ENCODE measurements at places on chromosomes 16 and 17. TPM values are rescaled to one million over a fixed set of nuclear protein-coding genes. Genes with fewer than 3 reads are reported as not detected.
A peak's percentile ranks its signal among the peaks of the same experiment; 100 is the strongest.

DNA sequence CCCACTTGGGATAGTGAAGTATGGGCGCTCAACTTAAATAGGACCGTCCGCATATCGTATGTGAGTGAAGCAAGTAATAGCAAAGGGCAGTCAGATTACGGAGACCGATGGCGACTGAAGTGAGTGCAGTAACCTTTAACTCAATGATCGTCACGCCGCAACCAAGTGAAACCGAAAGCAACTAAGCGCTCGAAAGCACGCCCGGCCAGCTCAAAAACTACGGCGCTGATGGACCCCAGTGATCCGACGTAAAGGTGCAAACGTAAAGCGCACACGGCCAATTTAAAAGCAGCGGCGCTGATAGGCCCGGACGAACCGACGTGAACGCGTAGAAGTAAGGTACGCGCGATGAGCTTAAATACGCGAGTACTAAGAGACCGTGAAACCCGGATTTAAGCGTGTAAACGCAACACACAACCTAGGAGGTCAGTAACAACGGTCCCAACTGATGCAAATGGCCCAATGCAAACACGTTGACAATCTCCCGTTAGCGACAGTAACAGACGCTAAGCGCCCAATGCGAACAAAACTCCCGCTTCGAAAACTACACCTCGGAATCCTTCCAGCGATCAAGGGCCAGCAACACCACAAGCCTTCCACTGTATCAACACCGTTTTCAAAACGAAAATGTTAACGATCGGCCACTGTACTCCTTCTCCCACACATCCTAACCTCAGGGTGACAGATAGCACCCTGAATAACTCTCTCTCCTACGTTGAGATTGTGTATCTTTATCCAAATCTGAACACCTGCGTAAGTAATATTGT, 37.9 kb upstream of the ARL4D start:
- peak; percentile 100 for DNase-seq

DNA sequence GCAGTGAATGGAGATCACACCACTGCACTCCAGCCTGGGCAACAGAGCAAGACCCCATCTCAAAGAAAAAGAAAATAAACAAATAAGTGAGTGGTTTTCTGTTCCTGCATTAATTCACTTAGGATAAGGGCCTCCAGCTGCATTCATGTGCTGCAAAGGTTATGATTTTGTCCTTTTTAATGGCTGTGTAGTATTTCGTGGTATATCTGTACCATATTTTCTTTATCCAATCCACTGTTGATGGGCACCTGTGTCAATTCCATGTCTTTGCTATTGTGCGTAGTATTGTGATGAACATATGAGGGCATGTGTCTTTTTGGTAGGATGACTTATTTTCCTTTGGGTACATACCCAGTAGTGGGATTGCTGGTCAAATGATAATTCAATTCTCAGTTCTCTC, 33.9 kb downstream of the SLC5A11 start:
- no peak for DNase-seq

DNA sequence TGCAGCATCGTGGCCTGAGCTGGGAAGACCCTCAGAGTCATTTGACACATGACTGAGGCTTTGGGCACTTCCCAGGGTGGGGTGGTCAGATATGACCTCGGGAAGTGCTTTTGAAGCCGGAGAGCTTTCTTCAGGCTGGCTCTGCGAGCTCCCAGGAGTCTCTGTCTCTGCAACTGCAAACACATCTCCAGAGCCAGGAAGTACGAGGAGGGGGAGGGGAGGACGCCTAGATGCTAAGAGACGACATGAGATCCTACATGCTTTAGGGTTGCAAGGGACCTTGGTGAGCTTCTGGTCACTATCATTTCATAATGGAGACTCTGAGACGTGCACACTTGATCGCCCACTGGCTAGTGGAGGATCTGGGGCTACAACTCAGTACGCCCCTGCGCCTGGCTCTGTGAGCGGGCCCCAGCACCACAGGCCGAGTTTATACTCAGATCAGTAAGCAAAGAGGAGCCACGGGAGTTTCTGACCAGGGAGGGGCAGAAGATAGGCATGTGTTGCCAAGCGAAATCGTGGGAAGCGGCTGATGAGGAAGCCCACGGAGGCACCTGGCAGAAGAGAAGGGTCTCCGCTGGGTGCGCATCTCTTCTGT, 527 bp upstream of the MGAT5B start:
- peak; percentile 16 for DNase-seq

DNA sequence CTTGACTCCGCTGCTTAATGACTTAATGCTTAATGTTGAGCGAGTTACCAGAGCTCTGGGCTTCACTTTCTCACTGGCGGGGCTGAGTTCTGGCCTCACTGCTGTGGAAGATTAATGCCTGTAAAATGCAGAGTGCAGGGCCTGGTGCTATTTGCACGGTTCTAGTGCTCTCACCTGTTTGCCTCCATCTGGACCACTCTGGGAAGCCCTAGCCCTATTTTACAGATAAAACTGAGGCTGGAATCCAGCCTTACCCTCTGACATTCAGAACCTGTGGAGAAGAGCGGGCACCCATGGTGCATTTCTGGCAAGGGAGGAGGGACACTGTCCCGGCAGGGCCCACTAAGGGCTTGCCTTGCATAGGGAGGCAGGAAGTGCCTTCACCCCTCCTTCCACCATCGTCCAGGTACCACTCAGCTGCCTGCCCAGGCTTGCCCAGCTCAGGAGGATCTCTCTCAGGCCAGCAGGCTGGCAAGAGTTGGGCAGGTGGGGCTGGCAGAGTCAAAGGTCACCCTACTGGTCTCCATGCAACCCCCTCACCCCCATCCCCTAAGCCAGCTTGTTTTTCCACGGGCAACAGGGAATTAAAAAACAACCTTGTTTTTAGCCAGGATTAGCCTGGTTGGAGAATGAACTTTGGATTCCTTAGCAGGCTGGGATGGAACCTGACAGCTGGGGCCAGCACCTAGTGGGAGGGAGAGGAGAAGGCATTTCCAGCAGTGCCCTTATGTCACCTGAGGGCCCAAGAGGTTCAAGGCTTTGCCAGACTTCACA, 4.1 kb upstream of the UBALD1 start:
- DNase-seq = peak; percentile 56

DNA sequence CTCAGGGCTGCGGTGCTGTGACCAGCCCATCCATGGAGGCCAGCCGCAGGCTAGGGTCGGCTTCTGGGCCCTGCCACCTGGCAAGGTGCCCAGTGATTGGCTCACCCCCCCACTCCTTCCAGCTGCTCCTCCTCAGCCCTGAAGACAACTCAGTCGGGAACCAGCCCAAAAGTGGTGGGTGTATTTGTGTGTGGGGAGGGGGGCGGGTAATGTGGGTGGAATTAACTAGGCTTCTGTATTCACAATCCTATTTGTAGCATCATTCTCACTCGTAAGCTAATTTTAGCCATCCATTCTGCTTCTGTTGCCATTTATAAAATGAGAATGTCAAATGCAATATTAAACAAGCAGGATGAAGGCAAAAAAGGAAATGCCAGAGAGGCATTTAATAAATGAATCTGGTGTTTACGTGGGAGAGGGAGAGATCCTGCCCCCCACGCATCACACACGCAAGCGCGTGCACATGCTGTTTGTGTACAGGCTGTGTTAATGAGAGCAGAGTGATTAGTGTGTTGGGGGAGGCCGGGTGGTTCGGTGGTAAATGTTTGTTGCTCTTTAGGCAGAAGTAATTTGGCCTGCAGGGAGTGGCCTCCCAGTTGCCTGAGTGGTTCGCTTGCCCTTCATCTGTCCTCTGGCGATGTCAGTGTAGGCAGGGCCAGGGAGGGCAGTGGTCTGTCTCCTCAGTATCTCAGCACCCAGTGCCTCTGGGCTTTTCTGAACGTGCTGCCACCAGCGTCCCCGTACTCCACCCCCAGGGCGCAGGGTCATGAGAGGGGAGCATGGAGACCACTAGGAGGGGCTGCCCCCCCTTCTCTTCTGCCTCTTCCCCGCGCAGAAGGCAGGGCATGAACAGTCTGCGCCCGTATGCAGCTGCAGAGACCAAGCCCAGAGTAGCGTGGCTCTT, 140.1 kb downstream of the CCDC182 start:
- no peak for DNase-seq

- DNase-seq = no peak
These were observed 146.7 kb upstream of the SHISA6 start for GRCh38 chr17:11094331-11094730.

- DNase-seq = no peak
These were observed 275.1 kb upstream of the MYOCD start for GRCh38 chr17:12390631-12391030.

GRCh38 chr17:61205401-61205800, 194.2 kb upstream of the TBX2 start:
- DNase-seq = no peak

DNA sequence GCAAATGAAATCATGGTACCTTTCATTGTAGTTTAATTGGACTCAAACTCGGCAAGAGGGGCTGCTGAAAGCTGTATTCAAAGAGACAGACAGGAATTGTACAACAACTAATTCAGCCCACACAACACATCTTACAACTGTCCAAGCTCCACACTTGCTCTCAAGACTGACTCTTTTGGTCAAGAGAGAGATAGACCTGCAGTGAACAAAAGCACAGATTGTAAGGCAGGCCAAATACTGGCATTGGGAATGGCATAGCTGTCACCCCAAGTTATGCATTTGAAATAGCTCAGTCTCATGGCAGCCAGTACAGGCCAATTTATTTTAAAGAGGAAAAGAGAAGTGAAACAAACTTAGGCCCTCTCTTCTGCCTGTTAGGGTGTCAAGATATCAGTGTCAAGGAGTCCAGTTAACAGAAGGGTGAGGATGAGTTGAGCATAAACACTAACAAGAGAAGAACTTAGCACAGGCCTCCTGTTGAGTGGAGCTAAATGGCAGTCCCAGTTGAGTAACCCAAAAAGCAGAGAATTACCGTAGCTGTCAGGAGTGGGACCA, 215.7 kb downstream of the IRX3 start:
- DNase-seq = no peak

DNA sequence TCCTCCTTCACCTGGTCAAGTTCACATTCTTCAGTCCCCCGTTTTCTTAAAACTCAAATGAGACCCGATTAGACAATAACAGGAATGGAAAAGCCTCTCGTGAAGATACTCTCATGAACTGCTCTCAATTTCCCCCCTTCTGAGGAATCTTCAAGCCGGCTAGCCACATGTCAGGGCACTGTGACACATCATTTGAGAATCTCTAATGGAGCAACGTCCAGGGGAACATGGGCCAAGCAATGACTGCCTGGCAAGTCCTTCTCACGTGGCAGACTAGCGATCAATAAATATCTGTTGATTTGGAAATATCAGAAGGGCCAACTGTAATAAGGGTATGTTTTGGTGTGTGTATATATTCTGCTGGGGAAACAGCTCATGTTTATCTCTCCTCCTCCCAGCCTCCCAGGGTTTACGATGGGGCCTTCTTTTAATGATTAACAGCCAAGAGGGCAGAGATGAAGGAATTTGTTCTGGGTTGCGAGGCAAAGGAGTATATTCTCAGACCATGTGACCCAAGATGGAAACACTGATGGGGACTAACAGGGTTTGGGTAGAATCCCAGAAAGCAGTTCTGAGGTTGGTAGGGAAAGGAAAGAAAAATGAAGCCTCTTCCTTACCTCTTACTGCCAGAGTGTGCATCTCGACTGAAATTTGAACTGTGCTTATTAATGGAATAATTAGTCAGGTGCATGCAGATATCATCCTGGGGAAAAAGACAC, 21.4 kb downstream of the TTLL6 start:
- DNase-seq = no peak

DNA sequence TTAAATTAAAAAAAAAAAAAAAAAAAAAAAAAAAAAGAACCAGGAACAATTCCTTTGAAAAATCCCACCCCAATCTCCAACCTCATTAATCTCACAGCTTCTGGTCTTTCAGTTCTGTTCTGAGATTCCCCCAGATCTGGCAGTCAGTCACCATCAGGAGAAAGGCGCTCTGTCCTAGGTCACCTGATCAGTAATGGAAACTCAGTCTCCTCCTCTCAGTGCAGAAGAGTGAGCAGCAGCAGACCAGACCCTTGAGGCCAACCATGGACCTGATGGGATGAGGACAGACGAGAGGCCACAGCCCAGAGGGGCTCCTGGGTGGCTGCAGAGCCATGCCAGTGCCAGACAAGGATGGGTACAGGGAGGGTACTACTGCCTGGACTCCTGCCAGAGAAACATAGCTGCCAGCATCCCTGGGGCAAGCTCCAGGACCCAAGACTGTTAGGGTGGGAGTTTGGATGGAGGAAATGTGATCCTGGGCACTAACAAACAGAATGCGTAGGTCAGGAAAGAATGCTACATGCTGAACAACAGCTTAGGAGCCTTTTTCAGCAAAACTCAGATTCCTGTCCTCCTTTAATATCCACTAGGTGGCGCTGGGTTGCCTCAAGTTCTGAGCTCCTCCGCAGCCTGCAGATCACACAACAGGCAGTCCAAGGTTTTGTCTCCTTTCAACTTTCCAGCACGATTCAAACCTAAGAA, 28.7 kb downstream of the MPG start:
- peak; percentile 53 for DNase-seq

DNA sequence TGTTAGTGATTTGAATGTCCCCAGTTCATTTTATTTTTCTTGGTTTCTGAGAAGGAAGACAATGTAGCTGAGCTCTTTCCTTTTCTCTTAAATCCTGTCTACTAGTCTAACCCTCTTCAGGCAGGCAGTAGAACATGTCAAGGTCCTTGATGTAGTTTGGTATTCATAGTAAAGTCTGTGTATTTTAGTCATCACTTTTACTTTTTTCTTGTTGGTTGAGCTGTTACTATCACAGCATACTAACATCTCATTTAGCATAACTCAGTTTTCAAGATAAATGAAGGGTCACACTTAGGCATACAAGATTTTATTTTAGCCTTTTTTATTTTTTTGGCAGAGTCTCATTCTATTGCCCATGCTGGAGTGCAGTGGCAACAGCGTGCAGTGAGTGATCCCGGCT, 70.5 kb downstream of the KPNA2 start:
- no peak for DNase-seq

GRCh38 chr16:35562471-35562870, 2103.1 kb downstream of the TP53TG3F start:
- DNase-seq = no peak

DNA sequence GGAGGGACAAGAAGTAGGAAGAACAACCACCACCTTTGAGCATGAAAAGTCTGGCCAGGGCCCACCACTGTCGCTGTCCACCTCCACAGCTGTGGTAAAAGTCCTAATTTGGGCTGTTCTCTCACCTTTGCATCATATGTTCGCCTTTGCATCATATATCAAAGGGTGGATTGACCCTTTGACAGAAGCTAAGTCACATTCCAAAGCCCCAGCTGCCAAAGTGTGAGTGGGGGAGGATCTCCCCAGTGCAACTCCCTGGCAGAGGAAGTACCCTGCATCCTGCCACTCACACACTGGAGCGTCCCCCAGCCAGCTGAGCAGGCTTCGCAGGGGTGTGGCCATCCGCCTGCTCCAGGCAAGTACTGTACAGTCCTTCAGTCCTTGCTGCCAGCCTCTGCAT, 12.7 kb upstream of the SPECC1 start:
- DNase-seq = no peak

- no peak for DNase-seq
These were observed 29.7 kb upstream of the OR1A2 start for GRCh38 chr17:3167574-3167973.

- no peak for DNase-seq
These were observed 28.7 kb downstream of the ACSF3 start for GRCh38 chr16:89122322-89122851.

GRCh38 chr16:67975321-67976105, 4.8 kb downstream of the DPEP3 start:
- DNase-seq = no peak

- no peak for DNase-seq
These were observed 396.7 kb upstream of the MAF start for GRCh38 chr16:79997257-79997656.

Gene SDR42E1
- 19.7 TPM for total RNA-seq

Gene ADGRG1
- 195 TPM for total RNA-seq

Gene GRAPL
- not detected for total RNA-seq

Gene TNFSF13
- total RNA-seq = 5.3 TPM

Gene SRSF1
- 275 TPM for total RNA-seq

Gene CCDC137
- 34.0 TPM for total RNA-seq

Gene SPATA32
- total RNA-seq = not detected

Gene CFAP52
- not detected for total RNA-seq

Gene ABCA9
- total RNA-seq = 0.31 TPM

All from mammary epithelial cell (primary cell).